ENCODE measurements at places on chromosomes 2 and 18.

GRCh38 chr18:48153613-48154481, 223.4 kb upstream of the SMAD2 start:
- DNase-seq, result no peak

DNA sequence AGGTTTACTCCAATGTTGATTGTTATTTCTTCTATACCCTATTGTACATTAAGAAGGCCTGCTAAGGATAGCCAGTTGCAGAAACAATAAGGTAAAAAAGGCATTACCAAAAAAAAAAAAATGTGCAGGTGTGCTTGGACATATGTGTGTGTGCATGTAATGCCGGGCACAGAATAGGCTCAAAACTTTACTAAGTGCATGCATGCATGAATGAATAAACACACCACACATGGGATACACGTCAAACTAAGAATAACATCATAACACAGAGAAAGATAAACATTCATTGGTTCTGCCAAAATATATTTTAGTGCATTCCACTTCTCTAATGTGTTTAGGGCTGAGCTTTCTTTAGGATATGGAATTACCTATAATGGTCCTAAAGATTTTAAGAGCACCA, 298.2 kb downstream of the TCF4 start:
- DNase-seq, result no peak

DNA sequence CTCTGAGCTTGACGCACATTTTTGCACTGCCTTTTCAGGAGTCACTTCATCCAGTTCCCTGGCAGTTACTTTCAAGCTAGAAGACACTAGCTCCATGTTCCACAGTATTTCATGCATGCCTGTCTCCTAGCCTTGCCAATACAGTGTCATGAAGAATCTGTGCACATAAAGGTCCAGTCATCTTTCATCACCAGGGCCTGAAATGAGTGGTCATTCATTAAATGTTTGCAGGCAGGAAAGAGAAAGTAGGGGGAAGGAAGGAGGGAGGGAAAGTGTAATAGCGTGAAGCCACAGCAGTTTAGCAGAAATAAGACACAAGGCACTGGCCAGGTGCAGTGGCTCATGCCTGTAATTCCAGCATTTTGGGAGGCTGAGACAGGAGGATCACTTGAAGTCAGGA, 92.4 kb upstream of the COPS8 start:
- DNase-seq, result no peak

GRCh38 chr2:174844295-174844708, 80.0 kb upstream of the CHRNA1 start:
- no peak for DNase-seq

DNA sequence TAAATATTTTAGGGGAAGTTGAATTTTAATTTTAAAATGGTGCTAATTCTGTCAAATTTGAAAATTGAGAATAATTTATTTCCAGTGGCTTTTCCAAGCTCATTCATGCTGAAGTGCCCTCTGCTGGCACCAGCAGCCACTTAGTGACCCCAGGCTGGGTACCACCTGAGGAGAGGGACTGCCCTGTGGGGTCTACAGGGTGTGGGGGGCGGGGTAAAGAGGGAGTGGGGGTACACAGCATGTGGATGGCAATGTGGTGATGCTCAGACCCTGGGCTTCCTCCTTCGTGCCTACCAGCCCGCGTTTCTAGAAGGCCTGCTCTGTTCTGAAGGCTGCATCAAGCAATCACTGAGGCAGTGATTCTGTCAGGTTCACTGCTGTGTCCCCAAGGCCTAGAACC, 45.1 kb upstream of the SCLY start:
- DNase-seq, result no peak

DNA sequence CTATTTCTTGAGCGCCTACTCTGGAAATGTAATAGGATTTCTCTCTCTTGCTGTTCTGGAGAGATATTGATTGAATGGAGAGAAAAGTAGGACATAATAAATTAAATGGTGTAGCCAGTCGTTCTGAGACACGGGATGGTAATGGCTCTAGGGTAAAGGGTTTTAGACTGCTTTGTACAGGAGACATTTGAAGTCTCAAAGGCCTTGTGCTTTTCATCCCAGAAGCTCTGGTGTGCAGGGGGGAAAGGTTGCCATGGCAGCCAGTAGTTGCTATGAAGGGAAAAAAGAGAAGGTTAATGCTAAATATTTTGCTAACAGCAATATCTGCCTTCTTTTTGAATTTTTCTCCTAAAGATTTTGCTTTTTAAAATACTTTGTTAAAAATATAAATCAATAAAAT, 359.3 kb downstream of the RIT2 start:
- DNase-seq, result no peak

DNA sequence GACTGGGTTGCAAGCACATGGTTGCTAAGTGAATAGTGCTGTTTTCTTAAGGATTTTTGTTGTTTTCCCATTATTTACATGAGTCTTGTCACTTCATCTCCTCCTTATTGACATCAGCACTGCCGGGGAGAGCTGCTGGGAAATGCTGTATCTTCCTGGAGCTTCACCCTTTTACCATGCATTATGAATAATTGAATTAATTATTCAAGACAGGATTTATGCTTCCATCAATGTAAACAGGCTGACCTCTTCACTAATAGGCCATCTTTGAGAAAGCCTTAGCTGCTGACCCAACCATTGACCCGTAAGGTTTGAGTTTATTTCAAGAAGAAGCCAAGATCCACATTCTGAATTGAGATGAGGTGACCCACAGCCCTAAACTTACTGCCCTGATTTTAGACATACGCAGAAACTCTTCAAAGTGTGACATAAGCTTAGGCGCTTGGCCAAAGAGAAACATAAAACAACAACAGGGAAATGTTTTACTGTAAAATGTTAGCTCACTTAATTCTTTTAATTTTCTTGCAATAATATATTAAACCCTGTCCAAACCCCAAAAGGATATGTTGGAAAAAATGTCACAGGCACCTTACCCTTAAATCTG, 365.5 kb upstream of the SYT4 start:
- no peak for DNase-seq

DNA sequence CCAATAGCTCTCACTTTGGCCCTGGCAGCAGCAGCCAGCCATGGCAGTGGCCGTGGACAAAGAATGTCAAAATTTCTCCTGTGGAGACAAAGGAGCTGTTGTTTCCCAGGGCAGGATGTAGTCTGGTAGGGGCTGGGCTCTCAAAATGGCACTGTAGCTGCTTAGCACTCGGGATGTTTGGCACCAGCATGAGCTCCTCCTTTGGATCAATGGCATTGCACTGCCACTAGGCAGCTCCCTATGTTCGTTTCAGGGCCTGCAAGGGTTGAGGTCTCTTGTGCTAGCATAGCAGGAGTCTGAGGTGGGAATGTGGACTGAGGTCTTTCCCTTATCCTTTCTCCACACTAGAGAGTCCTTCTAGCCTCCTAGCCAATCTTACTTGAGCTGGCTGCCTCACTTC, 948.8 kb upstream of the FAM98A start:
- no peak for DNase-seq

Measured in AG04450 (cell line).